Naive thymus-derived CD8-positive, alpha-beta T cell (primary cell): ENCODE measurements at places on chromosomes 1 and 21.

GRCh38 chr1:195482137-195482536 lies 1126.1 kb downstream of the KCNT2 start:
- no peak overlapping the region for H3K4me3 ChIP-seq
- no peak for DNase-seq
- no peaks in the 10 kb centered on the region for H3K27me3 ChIP-seq
- no peaks in the 10 kb centered on the region for H3K36me3 ChIP-seq

DNA sequence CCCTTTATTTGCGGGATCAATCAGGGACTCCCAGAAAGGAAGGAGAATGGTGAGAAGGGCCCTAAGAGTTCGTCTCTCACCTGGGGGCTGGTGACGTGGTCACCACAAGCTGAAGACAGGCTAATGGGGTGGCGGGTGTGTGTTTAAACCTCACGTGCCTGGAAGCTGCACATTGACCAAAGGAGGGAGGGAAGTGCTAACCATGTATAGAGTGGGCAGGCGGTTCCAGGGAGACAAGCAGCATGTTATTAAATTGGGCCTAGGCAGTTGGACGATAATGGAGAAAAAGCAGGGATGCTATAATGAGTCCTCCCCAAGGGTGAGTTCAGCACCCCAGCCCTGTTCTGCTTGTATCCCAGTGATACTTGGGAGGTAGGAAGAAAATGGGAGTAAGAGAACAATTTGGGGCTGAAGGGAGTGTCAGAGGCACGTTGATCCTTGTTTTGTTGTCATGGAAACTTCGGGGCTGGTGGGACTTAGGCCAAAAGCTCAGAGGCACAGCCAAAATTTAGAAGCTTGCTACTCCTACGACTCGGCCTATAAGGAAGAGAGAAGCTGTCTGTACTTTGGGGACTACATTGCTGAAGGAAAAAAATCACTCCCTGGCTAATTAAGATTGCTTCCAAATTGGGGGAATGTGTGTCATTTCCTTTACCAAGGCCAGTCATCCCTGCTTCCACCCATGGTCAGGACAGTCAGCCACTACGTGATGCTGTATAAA lies 33.2 kb upstream of the EPHA8 start:
- H3K4me3 ChIP-seq = no peak overlapping the region
- H3K36me3 ChIP-seq = no peaks in the 10 kb centered on the region
- no peaks in the 10 kb centered on the region for H3K4me1 ChIP-seq
- DNase-seq = no peak

GRCh38 chr21:46457801-46458314 lies 833 bp upstream of the DIP2A start:
- H3K36me3 ChIP-seq = no peaks in the 10 kb centered on the region
- peak overlapping the region; percentile 88 for H3K4me3 ChIP-seq
- DNase-seq = no peak
- no peaks in the 10 kb centered on the region for H3K27me3 ChIP-seq
- peak overlapping the region; percentile 78 for H3K27ac ChIP-seq

DNA sequence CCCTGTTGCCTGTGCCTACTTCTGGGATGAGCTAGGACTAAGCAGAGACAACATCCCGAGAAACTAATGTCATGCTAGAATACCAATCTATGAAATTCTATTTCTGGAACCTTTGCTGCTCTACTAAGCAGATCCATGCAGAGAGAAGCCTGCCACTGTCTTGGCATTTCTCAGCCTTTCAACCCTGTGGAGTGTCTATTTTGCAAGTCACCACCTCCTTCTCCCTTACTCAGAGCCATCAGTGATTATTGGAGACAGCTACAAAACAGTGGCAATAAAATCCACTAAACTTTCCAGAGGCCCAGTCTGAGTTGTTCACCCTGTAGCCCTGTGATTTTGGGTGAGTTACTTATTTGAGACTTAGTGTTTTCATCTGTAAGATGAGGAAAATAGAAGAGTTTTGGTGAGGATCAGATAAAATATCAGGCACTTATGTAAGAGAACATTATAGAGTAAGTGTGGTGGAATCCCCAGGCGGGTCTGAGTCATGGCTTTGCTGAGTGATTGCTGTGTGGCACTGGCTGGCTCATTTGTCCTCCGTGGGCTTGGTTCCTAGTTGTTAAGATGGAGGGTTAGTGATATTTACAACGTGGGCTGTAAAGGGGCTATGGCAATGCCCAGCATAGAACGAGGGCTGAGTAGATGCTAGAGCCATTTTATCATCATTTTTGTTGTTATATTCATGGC lies 61.1 kb downstream of the FMN2 start:
- no peaks in the 10 kb centered on the region for H3K4me1 ChIP-seq
- no peak overlapping the region for H3K27ac ChIP-seq
- DNase-seq = no peak
- H3K4me3 ChIP-seq = no peak overlapping the region
- H3K36me3 ChIP-seq = no peaks in the 10 kb centered on the region

DNA sequence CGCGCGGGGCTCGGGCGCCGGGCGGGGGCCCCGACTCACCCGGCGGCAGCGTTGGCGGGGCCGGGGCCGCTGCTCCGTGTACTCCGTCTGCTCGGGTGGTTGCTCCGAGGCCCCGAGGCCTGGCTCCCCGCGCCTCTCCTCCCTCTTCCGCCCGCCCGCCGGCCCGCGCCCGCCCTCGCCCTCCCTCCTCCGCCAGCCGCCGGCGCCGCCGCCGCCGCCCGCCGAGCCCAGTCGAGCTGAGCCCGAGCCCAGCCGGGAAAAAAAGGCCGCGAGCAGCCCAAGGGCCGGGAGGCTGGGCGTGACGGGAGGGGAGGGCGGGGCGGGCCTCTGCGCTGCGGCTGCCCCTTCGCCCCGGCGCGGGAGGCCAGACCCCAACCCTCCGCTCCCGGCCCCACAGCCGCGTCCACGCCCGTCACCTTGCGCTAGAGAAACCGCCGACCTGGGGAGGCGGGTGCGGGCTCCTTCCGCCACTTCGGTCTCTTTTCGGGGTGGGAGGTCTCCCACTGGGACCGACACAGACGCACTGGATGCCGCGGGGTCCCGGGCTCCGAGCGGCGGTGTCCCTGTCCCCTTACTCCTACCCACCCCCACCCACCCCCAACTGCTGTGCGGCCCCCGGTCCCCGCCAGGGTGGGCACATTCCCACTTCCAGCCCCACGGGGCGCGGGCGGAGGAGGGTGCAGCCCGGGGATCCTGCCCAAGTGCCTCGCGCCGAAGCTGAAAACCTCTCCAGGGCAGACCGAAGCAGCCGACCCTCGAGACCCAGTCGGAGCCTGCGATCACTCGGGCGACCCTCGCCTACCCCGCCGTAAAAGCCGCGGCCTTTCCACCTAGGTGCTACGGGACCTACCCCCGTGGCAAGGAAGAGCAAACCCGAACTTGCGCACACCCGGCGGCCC lies at the start of gene CERS2:
TSS of gene CERS2 (minus strand) at position 256 of the 899 bp plus-strand sequence. CDS start 5,745 bp downstream, outside the sequence.
- peaks cover 82% of the 10 kb centered on the region for H3K4me1 ChIP-seq
- H3K27ac ChIP-seq = peak within 1 kb of the TSS; percentile 94
- no peaks in the 10 kb centered on the region for H3K36me3 ChIP-seq
- DNase-seq = peak; percentile 77
- H3K27me3 ChIP-seq = no peaks in the 10 kb centered on the region

- no peak overlapping the region for H3K4me3 ChIP-seq
- no peaks in the 10 kb centered on the region for H3K36me3 ChIP-seq
- H3K27ac ChIP-seq = no peak overlapping the region
- no peaks in the 10 kb centered on the region for H3K4me1 ChIP-seq
- DNase-seq = peak; percentile 30
Observed at GRCh38 chr1:29456685-29457435, 220.5 kb downstream of the PTPRU start.

GRCh38 chr1:182662121-182662890 lies 22.1 kb downstream of the RGS8 start:
- H3K36me3 ChIP-seq = no peaks in the 10 kb centered on the region
- DNase-seq = no peak
- H3K27me3 ChIP-seq = peaks cover 12% of the 10 kb centered on the region
- H3K27ac ChIP-seq = no peak overlapping the region
- no peaks in the 10 kb centered on the region for H3K4me1 ChIP-seq
- H3K4me3 ChIP-seq = no peak overlapping the region

DNA sequence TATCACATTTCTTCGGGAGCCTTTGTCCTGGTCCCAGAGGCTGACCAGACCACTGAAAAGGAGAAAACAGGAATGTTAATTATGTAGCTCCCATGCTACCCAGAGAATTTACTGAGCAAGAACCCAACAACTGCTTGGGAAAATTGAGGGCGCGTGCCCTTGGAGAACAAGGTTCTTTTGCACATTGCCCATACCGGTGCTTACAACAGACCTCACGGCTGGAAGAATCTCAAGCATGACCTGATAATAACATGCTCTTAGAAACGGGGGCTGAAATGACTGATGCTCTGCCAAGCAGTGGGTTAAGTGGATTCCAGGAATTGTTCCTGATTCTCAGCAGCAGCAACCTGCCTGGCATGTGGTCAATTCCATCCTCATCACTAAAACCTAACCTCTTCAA lies 49.3 kb upstream of the AJAP1 start:
- peaks cover 66% of the 10 kb centered on the region for H3K27me3 ChIP-seq
- H3K4me3 ChIP-seq = no peak overlapping the region
- peaks cover 8% of the 10 kb centered on the region for H3K4me1 ChIP-seq
- DNase-seq = no peak
- no peaks in the 10 kb centered on the region for H3K36me3 ChIP-seq

GRCh38 chr1:209825591-209826434 lies 2.0 kb upstream of the UTP25 start:
- no peak for DNase-seq
- H3K4me3 ChIP-seq = peak overlapping the region; percentile 56
- peaks cover 40% of the 10 kb centered on the region for H3K4me1 ChIP-seq
- H3K36me3 ChIP-seq = peaks cover 16% of the 10 kb centered on the region
- H3K27ac ChIP-seq = peak overlapping the region; percentile 53
- H3K27me3 ChIP-seq = peaks cover 16% of the 10 kb centered on the region

DNA sequence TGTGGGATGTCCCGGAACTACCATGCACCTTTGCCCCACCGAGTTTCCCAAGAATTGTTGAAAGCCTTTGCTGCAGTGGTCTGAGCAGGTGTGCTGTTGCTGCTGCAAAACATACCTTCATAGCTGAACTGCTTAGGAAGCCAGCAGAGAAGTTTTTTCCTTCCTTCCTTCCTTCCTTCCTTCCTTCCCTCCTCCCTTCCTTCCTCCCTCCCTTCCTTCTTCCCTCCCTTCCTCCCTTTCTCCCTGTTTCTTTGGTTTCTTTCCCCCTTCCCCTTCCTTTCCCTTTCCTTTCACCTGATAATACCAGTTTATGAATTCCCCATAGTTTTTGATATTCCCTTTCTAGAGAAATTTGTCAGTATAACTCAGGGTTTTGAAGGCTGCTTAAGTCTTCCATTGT lies 10.8 kb upstream of the SH3D21 start:
- H3K27ac ChIP-seq = no peak overlapping the region
- H3K27me3 ChIP-seq = no peaks in the 10 kb centered on the region
- H3K4me1 ChIP-seq = no peaks in the 10 kb centered on the region
- H3K4me3 ChIP-seq = no peak overlapping the region
- no peak for DNase-seq
- peaks cover 21% of the 10 kb centered on the region for H3K36me3 ChIP-seq

DNA sequence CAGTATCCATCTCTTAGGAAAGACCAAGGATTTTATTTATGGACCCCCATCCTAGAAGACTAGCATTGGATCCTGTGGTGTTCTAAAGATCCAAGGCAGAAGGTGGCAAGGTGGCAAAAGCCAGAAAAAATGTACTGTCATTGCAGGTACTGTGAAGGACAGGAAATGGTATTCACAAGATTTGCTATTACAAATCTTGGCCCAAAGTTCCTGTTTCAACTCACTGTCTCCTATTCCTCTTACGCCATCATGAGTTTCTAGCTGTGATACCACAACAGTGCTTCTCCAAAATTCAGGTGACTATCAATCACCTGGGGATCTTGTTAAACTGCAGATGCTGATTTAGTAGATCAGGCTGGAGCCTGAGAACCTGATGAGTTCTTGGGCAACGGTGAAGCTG lies 21.4 kb downstream of the ACP6 start:
- DNase-seq = no peak
- peak overlapping the region; percentile 46 for H3K4me3 ChIP-seq
- H3K27me3 ChIP-seq = no peaks in the 10 kb centered on the region
- H3K36me3 ChIP-seq = peaks cover 18% of the 10 kb centered on the region

DNA sequence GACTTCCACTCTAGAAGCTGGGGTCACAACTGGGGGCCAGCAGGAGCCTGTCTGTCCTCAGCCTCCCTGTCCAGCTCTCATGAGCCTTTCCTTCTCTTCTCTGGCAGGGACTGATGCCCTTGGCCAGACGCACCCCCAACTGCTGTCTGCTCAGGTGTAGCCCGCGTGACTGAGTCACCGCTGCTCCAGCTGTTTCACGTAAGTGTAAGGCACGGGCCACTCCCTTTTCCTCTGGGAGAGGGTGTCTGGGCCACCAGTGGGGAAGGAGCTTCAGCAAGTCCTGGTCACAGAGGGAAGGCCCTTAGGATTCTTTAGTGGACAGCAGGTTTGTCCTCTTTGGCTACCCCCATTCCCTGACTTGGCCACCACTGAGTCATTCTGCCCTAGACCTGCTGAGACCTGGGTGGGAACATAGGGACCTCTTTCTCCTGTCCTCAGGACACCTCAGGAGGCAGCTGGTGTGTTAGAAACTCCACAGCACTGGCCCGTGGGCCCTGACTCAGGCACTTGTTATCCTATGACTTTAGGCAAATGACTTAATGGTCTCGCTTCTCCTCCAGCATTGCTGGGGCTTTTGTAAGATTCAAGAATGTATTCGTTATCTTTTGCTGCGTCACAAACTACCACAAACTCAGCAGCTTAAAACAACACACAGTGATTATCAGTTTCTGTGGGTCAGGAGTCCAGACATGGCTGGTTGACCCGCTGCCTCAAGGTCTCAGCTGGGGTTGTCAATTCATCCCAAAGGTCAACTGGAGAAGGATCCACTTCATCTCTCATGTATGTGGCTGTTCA lies 64.8 kb downstream of the FAM163A start:
- H3K27ac ChIP-seq = peak overlapping the region; percentile 8
- DNase-seq = no peak
- H3K4me1 ChIP-seq = peaks cover 3% of the 10 kb centered on the region
- H3K27me3 ChIP-seq = peaks cover 4% of the 10 kb centered on the region

DNA sequence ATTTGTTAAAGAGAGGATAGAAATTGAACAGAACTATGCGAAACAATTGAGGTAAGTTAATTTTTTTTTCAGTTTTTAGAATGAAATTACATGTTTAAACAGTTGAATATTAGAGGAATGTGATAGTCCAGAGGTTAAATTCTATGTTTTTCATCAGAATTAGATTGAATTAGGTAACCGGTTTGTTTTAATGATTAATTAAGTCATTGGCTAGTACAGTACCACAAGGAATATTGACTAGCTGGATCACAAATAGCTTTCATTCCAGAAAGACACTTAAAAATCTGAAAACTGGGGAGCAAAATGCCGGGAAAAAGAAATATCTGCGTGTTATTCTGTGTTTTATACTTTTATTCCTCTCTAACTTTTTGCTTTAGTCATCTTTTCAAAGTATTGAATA lies 51.6 kb downstream of the FNBP1L start:
- H3K27ac ChIP-seq = no peak overlapping the region
- no peak overlapping the region for H3K4me3 ChIP-seq
- no peak for DNase-seq
- H3K27me3 ChIP-seq = no peaks in the 10 kb centered on the region
- no peaks in the 10 kb centered on the region for H3K4me1 ChIP-seq

- DNase-seq = no peak
- no peak overlapping the region for H3K27ac ChIP-seq
- no peaks in the 10 kb centered on the region for H3K36me3 ChIP-seq
- H3K4me1 ChIP-seq = no peaks in the 10 kb centered on the region
- peaks cover 14% of the 10 kb centered on the region for H3K27me3 ChIP-seq
Observed at GRCh38 chr1:31191281-31191680, 48.4 kb downstream of the NKAIN1 start.

GRCh38 chr1:44300852-44301251 lies 54.2 kb downstream of the ERI3 start:
- no peak for DNase-seq
- no peaks in the 10 kb centered on the region for H3K27me3 ChIP-seq
- H3K36me3 ChIP-seq = peaks cover 29% of the 10 kb centered on the region
- no peak overlapping the region for H3K4me3 ChIP-seq
